ENCODE measurements at places on chromosomes 4 and X.

DNA sequence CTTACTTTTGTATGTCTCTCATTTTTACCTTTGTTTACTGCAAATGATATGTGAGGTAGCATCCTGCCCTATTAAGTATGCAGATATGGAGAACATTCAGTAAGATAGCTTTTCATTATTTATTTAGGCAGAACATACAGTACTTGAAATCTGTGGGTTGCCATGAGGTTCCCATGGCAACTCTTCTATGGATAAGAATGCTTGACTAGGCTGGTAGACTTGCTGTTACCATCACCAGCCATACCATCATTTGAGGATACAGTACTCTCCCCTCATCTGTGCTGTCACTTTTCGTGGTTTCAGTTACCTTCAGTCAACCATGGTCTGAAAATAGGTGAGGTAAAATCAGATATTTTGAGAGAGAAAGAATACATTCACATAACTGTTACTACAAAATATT is 56.7 kb downstream of the NAF1 start:
- no peak for DNase-seq

GRCh38 chr4:24604558-24605214 is 20.3 kb upstream of the DHX15 start:
- DNase-seq: no peak

DNA sequence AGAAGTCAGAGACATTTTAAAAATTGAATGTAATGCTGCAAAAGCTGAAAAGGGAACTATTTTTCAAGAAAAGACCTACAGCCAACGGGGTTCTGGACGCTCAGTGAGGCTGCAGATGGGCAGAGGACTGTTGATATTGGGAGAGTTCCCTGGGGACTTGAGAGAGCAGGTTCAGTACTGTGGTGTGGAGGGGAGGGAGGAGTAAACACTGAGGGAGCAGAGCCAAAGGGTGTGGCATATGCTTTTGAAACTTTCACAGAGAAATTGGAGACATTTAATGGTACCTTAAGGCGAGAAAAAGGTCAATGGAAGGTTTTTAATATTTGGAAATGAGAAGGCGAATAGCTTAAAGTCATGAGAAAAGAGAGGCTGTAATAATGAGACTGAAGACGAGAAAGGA is 62.2 kb upstream of the GPM6A start:
- no peak for DNase-seq

- DNase-seq: no peak
Measured at GRCh38 chr4:7503559-7504249, 69.0 kb upstream of the PSAPL1 start.

- DNase-seq: no peak
Measured at GRCh38 chr4:168538632-168539031, 41.8 kb downstream of the PALLD start.

DNA sequence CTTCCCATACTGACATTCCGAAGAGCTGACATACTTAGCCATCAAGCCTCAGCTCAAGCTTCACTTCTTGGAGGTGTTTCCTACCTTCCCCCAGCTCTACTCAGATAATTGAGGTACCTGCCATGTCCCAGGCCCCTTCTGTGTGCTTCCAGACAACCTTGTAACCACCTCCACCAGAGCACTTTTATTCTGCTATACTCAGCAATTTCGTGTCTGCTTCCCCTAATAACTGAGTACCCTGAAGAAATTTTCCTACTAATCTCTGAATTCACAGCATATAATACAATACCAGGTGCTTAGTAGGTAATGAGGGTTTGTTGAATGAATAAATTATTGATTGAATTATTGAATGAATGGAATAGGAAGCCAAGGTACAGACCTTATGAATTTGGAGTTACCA is 605.5 kb downstream of the MID1IP1 start:
- DNase-seq: no peak

DNA sequence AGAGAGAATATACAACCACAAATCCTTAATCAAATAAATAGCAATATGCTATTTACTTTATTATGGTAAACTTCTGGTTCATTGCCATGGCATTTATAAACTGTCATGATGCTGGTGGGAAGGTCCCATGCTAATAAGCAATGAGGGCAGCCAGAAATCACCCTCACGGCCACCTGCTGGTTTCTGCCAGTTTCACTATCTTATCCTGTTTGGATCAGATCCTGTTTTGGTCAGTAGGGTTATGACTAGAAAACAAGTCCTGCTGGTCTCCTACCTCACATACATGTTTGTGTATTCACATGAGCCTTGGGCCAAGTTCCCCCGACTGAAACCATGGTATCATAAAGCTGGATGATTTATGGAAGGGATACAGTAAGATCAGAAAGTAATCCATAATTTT is 28.1 kb downstream of the XAGE5 start:
- no peak for DNase-seq

DNA sequence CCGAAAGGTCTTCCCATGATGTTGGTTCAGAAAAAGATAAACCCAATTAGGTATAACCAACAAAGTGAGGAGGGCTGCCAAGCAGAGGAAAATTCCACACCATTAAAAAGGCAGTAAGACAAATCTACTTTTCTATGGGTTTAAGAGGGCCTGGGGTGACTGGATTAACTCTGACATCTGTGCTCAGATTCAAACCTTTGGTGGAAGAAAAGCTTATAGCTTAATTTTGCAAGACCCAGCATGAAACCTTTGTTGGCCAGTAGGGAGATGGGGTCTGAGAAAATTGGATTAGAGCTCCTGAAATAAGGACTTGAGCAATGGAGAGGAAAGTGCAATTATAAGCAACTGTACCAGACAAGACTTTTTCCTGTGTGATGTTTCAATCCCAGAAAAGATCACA is 104.2 kb downstream of the KDR start:
- no peak for DNase-seq

GRCh38 chr4:16758255-16758654 is 140.2 kb downstream of the LDB2 start:
- DNase-seq: no peak

DNA sequence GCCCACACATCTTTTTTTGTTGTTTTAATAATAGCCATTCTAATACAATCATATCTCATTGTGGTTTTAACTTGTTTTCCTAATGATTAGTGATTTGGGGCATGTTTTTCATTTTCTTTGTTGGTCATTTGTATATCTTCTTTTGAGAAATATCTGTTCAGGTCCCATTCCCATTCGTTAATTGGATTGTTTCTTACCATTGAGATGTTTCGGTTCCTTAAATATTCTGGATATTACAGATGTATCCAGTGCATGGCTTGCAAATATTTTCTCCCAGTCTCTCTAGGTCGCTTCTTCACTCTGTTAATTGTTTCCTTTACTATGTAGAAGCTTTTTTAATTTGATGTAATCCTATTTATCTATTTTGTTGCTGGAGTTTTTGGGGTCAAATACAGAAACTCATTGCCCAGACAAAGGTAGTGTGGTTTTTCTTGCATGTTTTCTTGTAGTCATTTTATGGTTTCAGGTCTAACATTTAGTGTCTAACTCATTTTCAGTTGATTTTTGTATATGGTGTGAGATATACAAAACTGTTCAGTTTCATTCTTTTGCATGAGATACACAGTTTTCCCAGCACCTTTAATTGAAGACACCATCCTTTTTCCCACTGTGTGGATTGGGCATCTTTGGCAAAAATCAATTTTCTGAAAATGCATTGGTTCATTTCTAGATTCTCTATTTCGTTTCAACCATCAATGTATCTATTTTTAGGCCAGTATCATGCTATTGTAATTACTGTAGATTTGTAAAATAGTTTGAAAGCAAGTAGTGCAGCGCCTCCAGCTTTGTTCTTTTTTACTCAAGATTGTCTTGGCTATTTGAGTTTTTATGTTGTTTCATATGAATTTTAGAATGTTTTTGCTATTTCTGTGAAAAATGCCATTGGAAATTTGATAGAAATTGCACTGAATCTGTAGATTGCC is 195.9 kb downstream of the SCFD2 start:
- no peak for DNase-seq

DNA sequence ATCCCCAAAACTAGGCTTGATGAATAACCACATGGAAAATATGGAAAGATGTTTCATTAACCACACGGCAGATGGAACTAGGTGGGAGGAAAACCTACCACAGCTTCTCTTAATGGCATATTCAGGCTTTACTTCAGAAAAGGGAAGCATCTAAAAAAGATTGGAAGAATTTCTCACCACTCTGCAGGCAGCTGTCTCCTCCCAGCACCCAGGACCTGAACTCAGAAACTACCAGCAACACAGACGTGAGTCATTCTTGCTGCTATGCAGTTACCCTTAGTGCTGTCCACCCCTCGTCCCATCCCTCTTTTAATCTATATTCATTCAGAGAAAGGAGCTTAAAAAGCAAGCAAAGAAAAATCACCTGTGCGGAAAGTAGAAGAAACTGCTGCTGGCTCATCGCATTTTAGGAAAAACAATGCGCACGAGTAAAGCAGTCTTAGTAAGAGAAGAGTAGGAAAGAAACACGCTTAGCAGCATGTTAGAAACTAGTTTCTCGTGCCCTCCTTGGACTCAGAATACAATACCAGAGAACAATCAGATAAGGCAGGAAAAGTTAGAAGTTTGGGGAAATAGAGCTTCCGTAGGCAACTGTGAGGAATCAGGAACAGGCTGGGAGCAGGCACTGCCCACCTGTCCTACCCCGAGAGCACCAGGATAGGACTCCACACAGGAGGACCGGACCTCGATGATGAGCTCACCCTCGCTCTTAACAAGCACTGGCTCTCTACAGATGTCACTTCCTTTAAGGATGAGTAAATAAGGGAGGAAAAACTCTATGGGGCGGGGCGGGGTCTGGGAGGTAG is 48.1 kb upstream of the ENPP6 start:
- DNase-seq: no peak

GRCh38 chr4:153780876-153781275 is 8.0 kb downstream of the SFRP2 start:
- DNase-seq: no peak

DNA sequence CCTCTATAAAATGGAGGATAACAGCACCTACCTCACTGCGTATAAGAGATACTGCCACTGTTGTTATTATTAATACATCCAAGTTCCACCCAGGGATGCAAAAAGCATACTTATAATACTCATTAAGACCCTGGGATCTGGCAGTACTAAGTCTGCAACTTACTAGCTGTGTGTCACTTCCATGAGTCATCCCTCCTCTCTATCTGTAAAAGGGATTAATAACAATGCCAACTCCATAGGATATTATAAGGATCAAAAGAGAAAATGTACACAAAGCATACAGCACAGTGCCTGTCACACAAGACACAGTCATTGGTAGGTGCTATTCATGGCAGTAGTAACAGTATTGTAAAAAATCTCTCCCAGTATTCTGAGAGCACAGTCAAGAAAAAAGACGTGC is 216.7 kb downstream of the HS6ST2 start:
- no peak for DNase-seq

Measured in BE2C (cell line).